HFFc6 (cell line): ENCODE measurements at places on chromosomes 4 and X. TPM values are rescaled to one million over a fixed set of nuclear protein-coding genes. Genes with fewer than 3 reads are reported as not detected.

DNA sequence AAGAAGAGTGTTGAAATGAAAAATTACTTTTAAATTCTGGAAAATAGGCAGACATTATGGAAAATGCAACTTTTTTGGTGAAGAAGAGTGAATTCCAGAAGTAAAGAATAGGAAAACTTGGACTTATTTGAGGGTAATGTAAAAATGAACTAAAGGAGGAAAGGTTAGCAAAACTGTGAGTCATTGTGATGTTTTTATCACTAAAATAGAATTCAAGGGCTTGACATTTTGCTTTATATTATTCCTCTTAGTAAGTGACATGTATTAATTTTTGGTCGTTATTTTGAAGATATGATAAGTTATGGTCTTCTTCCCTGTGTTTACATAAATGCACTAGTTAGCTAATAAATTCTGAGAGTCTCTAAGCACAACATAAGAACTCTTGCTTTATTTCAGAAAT, 390.9 kb downstream of the FAT4 start:
- H3K36me3 ChIP-seq: no peaks in the 10 kb centered on the region
- no peak overlapping the region for H3K27ac ChIP-seq
- H3K4me1 ChIP-seq: peaks cover 43% of the 10 kb centered on the region
- H3K27me3 ChIP-seq: no peaks in the 10 kb centered on the region

DNA sequence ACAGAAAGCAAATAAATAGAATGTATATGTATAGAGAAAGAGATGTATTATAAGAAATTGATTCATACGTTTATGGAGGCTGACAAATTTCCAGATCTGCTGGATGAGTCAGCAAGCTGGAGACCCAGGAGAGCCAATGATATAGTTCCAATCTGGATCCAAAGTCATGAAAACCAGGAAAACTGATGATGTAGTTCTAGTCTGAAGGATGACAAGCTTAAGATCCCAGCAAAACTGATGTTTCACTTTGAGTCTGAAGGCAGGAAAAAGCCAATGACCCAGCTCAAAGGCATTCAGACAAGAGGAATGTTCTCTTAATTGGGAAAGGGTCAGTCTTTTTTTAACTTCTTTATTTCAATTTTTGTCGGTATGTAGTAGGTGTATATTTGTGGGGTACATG, 102.6 kb downstream of the LHFPL1 start:
- H3K27ac ChIP-seq: no peak overlapping the region
- no peaks in the 10 kb centered on the region for H3K27me3 ChIP-seq
- no peaks in the 10 kb centered on the region for H3K4me1 ChIP-seq
- no peak for DNase-seq
- H3K4me3 ChIP-seq: no peak overlapping the region
- no peaks in the 10 kb centered on the region for H3K36me3 ChIP-seq

GRCh38 chr4:15677507-15677988, 4.1 kb upstream of the FAM200B start:
- H3K27ac ChIP-seq: peak overlapping the region; percentile 40; the same call in 1 of the 2 replicates
- H3K36me3 ChIP-seq: peaks cover 35% of the 10 kb centered on the region
- H3K4me3 ChIP-seq: peak overlapping the region; percentile 70

DNA sequence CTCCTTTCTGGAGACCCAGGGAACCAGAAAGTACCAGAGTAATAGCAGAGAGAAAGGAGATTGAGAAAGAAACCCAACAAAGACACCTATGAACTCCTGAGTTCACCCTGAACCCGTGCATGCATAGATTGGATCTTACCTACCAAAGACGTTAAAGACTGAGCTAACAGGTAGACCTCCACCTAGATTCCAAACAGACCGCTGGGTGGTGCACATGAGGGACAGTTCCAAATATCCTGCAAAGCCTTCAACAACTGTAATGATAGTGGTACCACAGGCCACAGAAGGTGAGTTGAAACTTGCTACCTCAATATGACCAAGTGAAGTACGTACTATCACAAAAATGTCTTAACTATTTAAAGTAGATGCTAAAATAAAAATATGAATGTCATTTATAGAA, 34.0 kb upstream of the NR0B1 start:
- no peaks in the 10 kb centered on the region for H3K36me3 ChIP-seq
- H3K27ac ChIP-seq: no peak overlapping the region
- no peak for DNase-seq
- H3K4me3 ChIP-seq: no peak overlapping the region
- peaks cover 2% of the 10 kb centered on the region; the same call in 1 of the 2 replicates for H3K27me3 ChIP-seq

DNA sequence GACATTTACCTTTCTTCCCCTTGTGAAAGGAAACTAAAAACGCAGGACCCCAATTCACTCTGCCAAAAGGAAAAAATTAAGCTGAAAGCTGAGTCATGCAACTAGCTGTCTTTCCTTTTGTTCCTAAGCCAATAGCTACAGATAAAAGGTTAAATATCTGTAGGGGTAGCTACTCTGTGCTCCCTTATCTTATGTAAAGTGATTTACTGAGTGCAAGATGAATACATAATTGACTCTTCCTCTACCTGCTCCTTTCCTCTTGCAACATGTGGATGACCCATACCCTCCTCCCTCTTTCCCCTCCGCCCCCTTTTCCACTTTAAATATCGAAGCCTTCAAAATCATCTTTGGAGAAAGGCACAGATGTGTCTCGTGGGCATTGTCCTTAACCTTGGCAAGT, 68.0 kb upstream of the ZNF157 start:
- H3K27ac ChIP-seq: no peak overlapping the region
- H3K36me3 ChIP-seq: no peaks in the 10 kb centered on the region
- no peak overlapping the region for H3K4me3 ChIP-seq
- no peaks in the 10 kb centered on the region for H3K4me1 ChIP-seq

DNA sequence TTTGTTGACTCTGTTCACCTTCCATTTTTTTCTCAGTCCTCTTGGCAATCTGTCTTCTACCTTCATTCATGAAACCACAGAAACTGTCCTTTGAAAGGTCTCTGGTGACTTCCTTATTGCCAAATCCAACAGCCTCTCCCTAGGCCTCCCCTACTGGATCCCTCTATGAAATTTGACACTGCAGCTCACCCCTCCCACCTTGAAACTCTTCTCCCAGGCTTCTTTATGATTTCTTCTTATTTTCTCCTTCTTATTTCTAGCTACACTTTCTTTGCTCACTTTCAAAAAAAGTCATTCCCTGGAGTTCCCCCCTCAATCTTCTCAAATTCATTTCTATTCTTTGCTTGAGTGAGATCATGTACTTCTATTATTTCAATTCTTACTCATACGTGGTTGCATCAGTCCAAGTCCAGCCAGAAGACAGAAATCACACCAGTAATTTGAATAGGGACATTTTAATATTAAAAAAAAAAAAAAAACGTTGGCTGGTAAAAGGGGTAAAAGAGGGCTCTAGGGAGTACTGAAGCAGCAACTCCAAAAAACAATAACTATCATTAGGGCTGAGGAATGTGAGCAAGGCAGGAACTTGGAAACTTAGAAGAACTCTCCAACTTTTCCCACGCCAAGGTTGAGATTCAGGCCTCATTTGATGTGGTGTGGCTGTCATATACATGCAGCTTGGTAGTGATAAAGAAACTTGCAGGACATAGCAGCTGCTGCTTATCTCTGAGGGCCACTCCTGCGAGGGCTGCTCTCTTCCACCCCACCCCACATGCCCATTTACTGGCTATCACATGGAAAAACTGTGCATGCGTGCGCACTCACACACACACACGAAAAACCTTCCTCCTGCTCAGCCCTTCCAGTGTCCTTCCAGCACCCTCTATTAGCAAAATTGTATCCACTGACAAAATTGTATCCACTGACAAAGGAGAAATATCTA, 169.8 kb upstream of the GALNT7 start:
- no peak overlapping the region for H3K27ac ChIP-seq
- H3K4me1 ChIP-seq: no peaks in the 10 kb centered on the region; the same call in 1 of the 2 replicates
- DNase-seq: no peak
- no peak overlapping the region for H3K4me3 ChIP-seq
- H3K27me3 ChIP-seq: peaks cover 3% of the 10 kb centered on the region; the same call in 1 of the 2 replicates

GRCh38 chr4:185142912-185143600, at the start of gene SLC25A4:
TSS of gene SLC25A4 (plus strand) at chr4:185143266. CDS start at chr4:185143373, 107 bp downstream.
- peak; percentile 38 for DNase-seq
- peaks cover 16% of the 10 kb centered on the region for H3K27me3 ChIP-seq
- H3K36me3 ChIP-seq: no peaks in the 10 kb centered on the region
- H3K27ac ChIP-seq: peak within 1 kb of the TSS; percentile 51

GRCh38 chr4:3498407-3498806, 33.8 kb downstream of the LRPAP1 start:
- no peaks in the 10 kb centered on the region for H3K36me3 ChIP-seq
- no peak for DNase-seq
- peaks cover 3% of the 10 kb centered on the region; the same call in 1 of the 2 replicates for H3K27me3 ChIP-seq
- no peak overlapping the region for H3K4me3 ChIP-seq

GRCh38 chrX:69089203-69089602, 76.0 kb downstream of the PJA1 start:
- no peaks in the 10 kb centered on the region for H3K4me1 ChIP-seq
- H3K27me3 ChIP-seq: peaks cover 15% of the 10 kb centered on the region
- H3K36me3 ChIP-seq: no peaks in the 10 kb centered on the region

DNA sequence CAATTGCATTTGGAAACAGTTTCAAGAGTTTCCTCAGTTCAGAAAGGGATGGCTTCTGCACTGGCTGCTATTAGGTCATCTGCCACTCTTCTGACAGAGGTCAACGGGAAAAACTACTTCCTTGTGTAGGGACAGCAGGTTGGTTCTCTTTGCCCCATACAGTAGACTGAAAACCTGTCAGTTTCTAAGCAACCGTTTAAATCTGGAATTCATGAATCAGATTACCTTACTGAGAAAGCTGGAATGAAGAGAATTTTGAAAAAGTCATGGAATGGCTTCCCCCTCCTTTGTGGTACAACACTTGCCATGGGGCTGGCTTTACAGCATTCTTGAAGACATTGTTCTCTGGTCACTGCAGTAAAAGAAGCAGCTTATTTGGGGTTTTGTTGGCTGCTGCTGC, 240.3 kb downstream of the IL1RAPL2 start:
- H3K36me3 ChIP-seq: no peaks in the 10 kb centered on the region
- H3K27ac ChIP-seq: no peak overlapping the region
- peaks cover 2% of the 10 kb centered on the region; the same call in 1 of the 2 replicates for H3K27me3 ChIP-seq
- no peak for DNase-seq

DNA sequence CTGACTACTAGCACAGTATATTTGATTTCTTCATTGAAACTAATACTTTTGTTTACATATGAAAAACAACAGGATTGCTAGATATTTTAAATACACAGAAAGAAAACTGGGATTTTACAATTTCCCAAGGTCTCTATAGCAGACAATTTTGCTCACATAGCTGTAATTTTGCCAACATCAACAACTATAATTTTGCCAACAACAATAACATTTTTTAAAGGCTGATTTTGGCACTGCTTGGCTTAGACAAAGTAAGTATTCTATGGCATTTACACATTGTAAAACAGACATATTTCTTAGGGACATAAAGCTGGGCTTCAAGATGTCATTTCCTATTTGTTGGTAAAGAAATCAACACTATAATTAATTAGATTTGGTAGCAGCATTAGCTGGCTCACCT, 922.1 kb downstream of the RAB28 start:
- no peak overlapping the region for H3K27ac ChIP-seq
- no peak overlapping the region for H3K4me3 ChIP-seq
- DNase-seq: no peak
- no peaks in the 10 kb centered on the region for H3K4me1 ChIP-seq

GRCh38 chr4:2298532-2298991, 36.7 kb upstream of the MXD4 start:
- H3K27me3 ChIP-seq: peaks cover 27% of the 10 kb centered on the region
- no peak for DNase-seq
- no peaks in the 10 kb centered on the region for H3K4me1 ChIP-seq
- H3K27ac ChIP-seq: no peak overlapping the region

DNA sequence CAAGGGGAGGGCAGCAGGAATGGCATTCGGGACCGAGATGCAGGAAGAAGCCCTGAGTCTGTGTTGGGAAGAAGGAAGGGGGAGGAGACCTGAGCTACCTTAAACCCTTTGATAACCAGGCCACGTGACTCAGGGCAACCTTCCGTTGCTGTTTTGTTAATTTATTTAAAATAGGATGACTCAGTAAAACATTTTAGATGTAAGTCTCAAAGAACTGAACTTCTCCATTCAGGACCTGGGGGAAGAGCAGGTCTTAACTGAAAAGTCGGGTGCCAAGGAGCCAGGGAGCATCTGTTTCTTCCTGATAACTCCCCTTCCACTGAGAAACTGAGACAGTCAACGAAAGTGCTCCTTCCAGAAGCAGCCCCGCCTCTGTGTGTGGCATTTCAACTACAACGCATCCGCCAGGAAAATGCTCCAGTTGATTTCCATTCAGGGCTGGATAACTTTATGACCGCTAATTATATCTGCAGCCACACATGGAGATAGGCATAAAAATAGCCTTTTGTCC, 88.0 kb downstream of the IRF2 start:
- peaks cover 1% of the 10 kb centered on the region; the same call in 1 of the 2 replicates for H3K27me3 ChIP-seq
- H3K4me3 ChIP-seq: no peak overlapping the region
- 0 out of 2 replicates have a peak overlapping the region, but pooled peaks have one; percentile 15 for H3K27ac ChIP-seq
- H3K36me3 ChIP-seq: peaks cover 29% of the 10 kb centered on the region

GRCh38 chrX:119729408-119730201, 28.8 kb upstream of the SOWAHD start:
- H3K27me3 ChIP-seq: peaks cover 4% of the 10 kb centered on the region
- DNase-seq: peak; percentile 58
- H3K4me1 ChIP-seq: peaks cover 7% of the 10 kb centered on the region
- H3K36me3 ChIP-seq: no peaks in the 10 kb centered on the region

- no peak overlapping the region for H3K27ac ChIP-seq
- no peak overlapping the region for H3K4me3 ChIP-seq
- H3K4me1 ChIP-seq: no peaks in the 10 kb centered on the region
- DNase-seq: peak; percentile 15
- peaks cover 61% of the 10 kb centered on the region for H3K27me3 ChIP-seq
- no peaks in the 10 kb centered on the region for H3K36me3 ChIP-seq
These were observed 48.3 kb downstream of the ABLIM2 start for GRCh38 chr4:8110071-8110986.

GRCh38 chr4:7902101-7902553, 37.5 kb downstream of the AFAP1 start:
- DNase-seq: no peak
- peak overlapping the region; percentile 91 for H3K27ac ChIP-seq
- H3K4me1 ChIP-seq: peaks cover 100% of the 10 kb centered on the region
- H3K4me3 ChIP-seq: peak overlapping the region; percentile 61; the same call in 1 of the 2 replicates

- peaks cover 36% of the 10 kb centered on the region for H3K27me3 ChIP-seq
- no peaks in the 10 kb centered on the region; the same call in 1 of the 2 replicates for H3K4me1 ChIP-seq
- H3K4me3 ChIP-seq: no peak overlapping the region
- no peak for DNase-seq
These were observed 6.5 kb downstream of the PPP2R2C start for GRCh38 chr4:6465955-6466354.

ABCG2 gene
- 0.14 to 0.42 TPM (median 0.29 TPM) in 3 replicates for total RNA-seq

UGT2A3 gene
- total RNA-seq: not detected in 2 replicates

PITX2 gene
- total RNA-seq: 17.4 to 22.8 TPM (median 17.9 TPM) in 3 replicates

HTR2C gene
- not detected in 3 replicates for total RNA-seq

FAM9B gene
- not detected in 3 replicates for total RNA-seq

FAM47A gene
- not detected in 3 replicates for total RNA-seq

ZFP92 gene
- 0.03 to 0.28 TPM (median 0.24 TPM) in 3 replicates for total RNA-seq
